Heart right ventricle (tissue), 16 donors: ENCODE measurements at places on chromosomes 4 and X. TPM values are rescaled to one million over a fixed set of nuclear protein-coding genes. Genes with fewer than 3 reads are reported as not detected.
A peak's percentile ranks its signal among the peaks of the same experiment; 100 is the strongest.

- no peaks in the 10 kb centered on the region for H3K36me3 ChIP-seq
- H3K4me3 ChIP-seq: no peak overlapping the region
- H3K4me1 ChIP-seq: peaks cover 56% of the 10 kb centered on the region
- H3K27ac ChIP-seq: no peak overlapping the region
These were observed 52.9 kb upstream of the LIMCH1 start for GRCh38 chr4:41485041-41485440.

The MTCP1 gene
- 38.3 TPM for total RNA-seq

DNA sequence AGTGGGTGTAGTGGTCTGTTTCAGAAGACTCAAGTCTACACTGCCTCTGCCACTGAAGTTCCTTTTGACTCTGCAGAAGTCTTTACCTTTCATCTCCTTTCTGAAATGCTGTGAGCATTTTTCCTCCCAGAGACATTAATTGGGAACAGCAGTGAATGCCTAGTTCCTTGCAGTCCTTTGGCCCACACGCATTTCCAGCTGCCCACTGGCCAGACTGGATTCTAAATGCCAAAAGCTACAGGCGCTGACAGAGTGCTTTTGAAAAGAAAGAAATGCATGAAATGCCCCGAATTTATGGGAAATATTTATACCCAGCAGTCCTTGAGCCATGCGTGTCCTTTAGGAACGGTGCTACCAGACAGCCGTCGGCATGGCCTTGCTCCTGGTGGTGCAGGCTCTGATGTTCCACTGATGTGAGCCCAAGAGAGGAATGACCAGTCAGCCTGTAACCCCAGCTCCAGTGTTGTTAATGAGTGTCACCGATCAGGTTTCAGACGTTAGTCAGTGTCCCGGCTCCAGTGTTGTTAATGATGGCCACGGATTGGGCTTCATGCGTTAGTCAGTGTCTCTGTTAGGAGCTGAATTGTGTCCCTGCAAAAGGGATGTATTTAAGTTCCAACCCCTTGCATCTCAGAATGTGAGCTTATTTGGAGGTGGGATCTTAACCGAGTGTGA lies 132.6 kb downstream of the TBL1X start:
- DNase-seq: no peak
- no peak overlapping the region for H3K4me3 ChIP-seq
- H3K4me1 ChIP-seq: no peaks in the 10 kb centered on the region
- H3K27ac ChIP-seq: no peak overlapping the region

The SH2D1A gene
- 0.13 TPM for total RNA-seq

The TLR8 gene
- 6.9 TPM for total RNA-seq

DNA sequence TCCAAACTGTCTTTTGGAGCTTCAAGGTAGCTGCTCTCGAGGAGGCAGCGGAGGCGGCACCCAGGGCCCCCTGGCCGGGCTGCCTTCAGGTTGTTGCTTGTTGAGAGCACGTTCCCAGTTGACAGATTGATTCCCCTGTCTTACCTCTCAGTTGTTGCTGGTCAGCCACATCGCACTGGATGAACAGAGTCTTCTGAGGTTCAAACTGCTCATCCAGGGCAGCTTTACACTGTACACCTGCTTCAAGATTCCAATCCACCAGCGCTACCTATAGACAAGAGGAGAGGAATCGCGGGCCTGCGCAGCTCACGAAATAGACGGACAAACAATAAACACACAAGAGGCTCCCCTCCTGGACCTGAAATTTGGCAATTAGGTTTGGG lies 497 bp downstream of the HPGD start:
- peak overlapping the region; percentile 61 for H3K4me3 ChIP-seq
- peaks cover 19% of the 10 kb centered on the region for H3K4me1 ChIP-seq
- H3K36me3 ChIP-seq: no peaks in the 10 kb centered on the region
- H3K27me3 ChIP-seq: peaks cover 51% of the 10 kb centered on the region
- DNase-seq: no peak

GRCh38 chr4:173508386-173509035 lies 21.5 kb downstream of the HAND2 start:
- no peaks in the 10 kb centered on the region for H3K4me1 ChIP-seq
- peak overlapping the region; percentile 25 for H3K4me3 ChIP-seq
- no peaks in the 10 kb centered on the region for H3K36me3 ChIP-seq
- H3K27ac ChIP-seq: peak overlapping the region; percentile 91
- DNase-seq: no peak

DNA sequence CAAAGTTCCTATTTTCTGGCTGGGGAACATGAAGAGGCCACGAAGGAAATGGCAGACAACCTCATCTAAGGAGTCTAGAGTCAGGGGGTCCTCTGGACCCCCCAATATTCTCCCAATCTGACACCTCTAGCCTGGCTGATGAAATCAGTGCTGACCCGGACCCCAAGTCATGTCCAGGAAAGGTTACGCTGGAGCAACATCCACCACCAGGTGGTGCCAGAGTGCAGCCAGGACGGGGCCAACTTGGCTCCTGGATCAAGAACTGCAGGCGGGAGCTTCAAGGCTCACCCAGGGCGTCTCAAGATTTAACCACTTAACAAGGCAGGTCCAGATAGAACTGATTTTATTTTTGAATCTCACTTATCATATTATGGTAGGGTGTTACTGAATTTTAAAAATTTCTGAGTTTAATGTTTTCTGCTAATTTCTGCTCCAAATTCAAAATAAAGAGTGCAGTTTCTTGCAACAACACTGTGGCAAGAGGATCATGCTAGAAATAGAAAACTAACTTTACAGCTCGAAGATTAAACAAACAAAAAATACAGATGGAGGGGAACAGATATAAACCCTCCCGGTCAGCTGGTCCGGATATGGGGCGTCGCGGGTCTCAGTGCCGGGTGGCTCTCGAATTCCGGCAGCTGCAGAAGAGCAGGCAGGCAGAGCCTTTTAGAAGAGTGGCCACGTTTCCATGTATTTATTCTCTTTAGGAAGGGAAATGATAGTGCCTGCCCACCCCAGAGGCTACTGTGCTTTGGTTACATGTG lies 135.5 kb downstream of the AFAP1 start:
- DNase-seq: peak; percentile 84
- no peaks in the 10 kb centered on the region for H3K27me3 ChIP-seq
- H3K4me3 ChIP-seq: no peak overlapping the region
- peaks cover 22% of the 10 kb centered on the region for H3K4me1 ChIP-seq

The TRIM60 gene
- not detected for total RNA-seq

The CT45A3 gene
- not detected for total RNA-seq

- H3K36me3 ChIP-seq: no peaks in the 10 kb centered on the region
- peaks cover 53% of the 10 kb centered on the region for H3K4me1 ChIP-seq
- DNase-seq: no peak
- no peaks in the 10 kb centered on the region for H3K27me3 ChIP-seq
- no peak overlapping the region for H3K27ac ChIP-seq
These were observed 67.2 kb downstream of the RPS3A start for GRCh38 chr4:151166636-151167035.

- H3K27me3 ChIP-seq: no peaks in the 10 kb centered on the region
- H3K4me1 ChIP-seq: peaks cover 5% of the 10 kb centered on the region
- H3K27ac ChIP-seq: no peak overlapping the region
- H3K4me3 ChIP-seq: no peak overlapping the region
These were observed 18.8 kb downstream of the IL3RA start for GRCh38 chrX:1355131-1356046.

The VCX2 gene
- total RNA-seq: not detected

DNA sequence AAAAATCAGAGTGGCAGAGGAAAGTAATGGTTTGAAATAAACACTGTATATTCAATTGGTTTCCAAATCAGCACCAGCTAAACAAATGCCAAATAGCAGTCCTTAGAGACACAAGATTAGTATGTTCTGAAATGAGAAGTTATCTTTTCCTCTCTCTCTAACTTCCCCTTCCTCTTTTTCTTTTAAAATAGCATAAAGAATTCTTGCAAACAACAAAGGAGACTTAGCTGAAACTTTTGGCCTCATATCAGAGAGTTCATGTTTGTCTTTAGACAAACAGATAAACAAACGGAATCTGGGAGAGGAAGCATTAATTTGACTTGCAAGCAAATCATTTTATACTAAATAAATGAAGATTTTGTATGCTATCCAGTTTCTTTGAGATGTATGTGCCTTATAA lies 399.0 kb downstream of the GBA3 start:
- no peak overlapping the region for H3K4me3 ChIP-seq
- no peaks in the 10 kb centered on the region for H3K4me1 ChIP-seq
- H3K36me3 ChIP-seq: no peaks in the 10 kb centered on the region

The IL2RG gene
- 0.57 TPM for total RNA-seq

DNA sequence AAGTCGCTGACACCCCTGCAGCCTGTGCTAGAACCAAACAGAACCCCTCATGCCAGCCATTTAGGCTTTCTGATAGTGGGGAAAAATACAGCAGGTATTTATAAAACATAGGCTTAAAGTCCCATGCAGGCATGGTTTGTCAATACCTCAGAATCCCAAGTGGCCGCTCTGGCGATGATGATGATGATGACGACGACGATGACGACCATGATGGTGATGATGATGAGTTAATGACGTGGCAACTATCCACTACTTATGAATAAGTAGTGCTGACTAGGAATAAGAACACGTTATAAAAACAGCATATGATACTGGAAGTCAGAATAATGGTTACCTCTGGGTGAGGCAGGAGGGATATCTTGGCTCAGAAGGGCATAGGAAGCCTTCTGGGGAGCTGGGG lies 18.0 kb downstream of the CCDC149 start:
- DNase-seq: no peak
- no peaks in the 10 kb centered on the region for H3K4me1 ChIP-seq
- H3K27ac ChIP-seq: no peak overlapping the region

DNA sequence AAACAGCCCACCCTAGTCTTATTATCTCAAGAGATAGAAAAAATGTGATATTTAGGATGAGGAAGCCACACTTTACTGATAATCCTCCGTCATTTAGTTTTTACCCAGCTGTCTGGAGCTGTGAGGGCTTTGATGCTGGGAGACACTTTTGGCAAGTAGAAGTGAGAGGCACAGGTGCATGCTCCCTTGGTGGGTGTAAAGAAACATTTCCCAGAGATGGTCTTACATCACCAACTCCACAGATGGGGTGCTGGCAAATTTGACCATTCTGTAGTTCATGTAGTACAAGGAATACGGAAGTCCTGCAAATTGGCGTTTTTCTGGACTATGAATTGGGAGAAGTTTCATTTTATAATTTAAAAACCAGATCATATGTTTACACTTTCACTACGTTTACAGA lies 28.5 kb downstream of the TRIM61 start:
- H3K4me1 ChIP-seq: no peaks in the 10 kb centered on the region
- no peaks in the 10 kb centered on the region for H3K36me3 ChIP-seq
- H3K27me3 ChIP-seq: no peaks in the 10 kb centered on the region
- no peak overlapping the region for H3K4me3 ChIP-seq

DNA sequence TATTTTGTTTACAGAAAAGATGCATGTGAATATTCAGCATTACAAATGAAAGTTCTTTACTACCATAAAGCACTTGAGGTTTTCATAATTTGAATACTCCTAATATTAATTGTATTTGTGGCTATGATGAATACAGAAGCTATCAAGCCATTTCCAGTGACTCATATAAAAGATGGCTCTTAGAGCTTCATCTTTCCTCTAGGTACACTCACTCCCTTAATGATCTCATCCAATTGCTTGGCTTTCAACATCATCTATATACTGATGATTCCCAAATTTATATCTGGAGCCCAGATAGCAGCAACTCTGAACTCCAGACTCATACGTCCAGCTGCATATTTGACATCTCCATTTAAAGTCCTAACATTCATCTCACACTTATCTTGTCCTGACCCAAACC lies 183.4 kb upstream of the FAM241A start:
- no peaks in the 10 kb centered on the region for H3K27me3 ChIP-seq
- H3K27ac ChIP-seq: no peak overlapping the region
- H3K36me3 ChIP-seq: no peaks in the 10 kb centered on the region
- no peak for DNase-seq
- no peaks in the 10 kb centered on the region for H3K4me1 ChIP-seq

The PDLIM3 gene
- total RNA-seq: 300 TPM

The GATB gene
- total RNA-seq: 79.0 TPM

DNA sequence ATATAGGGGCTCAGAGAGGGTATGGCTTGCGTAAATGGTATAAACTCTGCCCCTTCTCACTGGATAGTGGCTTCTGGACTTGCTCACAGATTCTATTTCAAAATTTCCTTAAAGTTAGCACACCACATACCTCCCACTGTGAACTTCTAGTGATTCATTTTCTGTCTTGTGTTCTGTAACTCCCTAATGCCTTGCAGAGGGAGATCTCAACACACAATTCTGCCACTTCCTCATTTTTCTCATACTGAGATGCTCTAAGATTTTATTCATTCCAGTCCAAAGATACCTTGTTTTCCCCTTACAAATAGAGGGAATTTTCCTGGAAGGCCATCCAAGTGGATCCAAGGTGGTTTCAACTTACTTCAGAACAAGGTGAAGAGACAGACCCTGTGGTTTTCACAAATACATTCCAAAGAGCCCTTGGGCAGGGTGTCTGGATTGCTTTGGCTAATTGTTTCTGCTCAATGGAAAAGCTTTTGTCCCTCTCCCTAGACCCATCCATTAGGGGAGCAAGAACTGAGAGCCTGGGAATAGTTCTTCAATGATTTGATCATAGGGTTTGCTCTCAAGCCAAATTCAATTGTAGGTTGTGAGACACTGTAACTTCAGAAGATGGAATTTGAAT lies 52.1 kb upstream of the CAPN6 start:
- H3K27ac ChIP-seq: no peak overlapping the region
- DNase-seq: no peak
- no peak overlapping the region for H3K4me3 ChIP-seq
- H3K27me3 ChIP-seq: no peaks in the 10 kb centered on the region

- H3K4me1 ChIP-seq: no peaks in the 10 kb centered on the region
- no peak overlapping the region for H3K27ac ChIP-seq
- no peaks in the 10 kb centered on the region for H3K27me3 ChIP-seq
- H3K36me3 ChIP-seq: no peaks in the 10 kb centered on the region
These were observed 24.3 kb upstream of the TEX13C start for GRCh38 chrX:125295337-125295736.

GRCh38 chr4:2792711-2793585 lies at the start of gene SH3BP2:
Gene SH3BP2, plus strand, starts transcription at chr4:2793085. Its CDS starts 27,533 bp downstream, at chr4:2820618.
- peak within 1 kb of the TSS; percentile 78 for H3K4me3 ChIP-seq
- no peaks in the 10 kb centered on the region for H3K27me3 ChIP-seq
- peak; percentile 93 for DNase-seq
- H3K27ac ChIP-seq: peak within 1 kb of the TSS; percentile 93

DNA sequence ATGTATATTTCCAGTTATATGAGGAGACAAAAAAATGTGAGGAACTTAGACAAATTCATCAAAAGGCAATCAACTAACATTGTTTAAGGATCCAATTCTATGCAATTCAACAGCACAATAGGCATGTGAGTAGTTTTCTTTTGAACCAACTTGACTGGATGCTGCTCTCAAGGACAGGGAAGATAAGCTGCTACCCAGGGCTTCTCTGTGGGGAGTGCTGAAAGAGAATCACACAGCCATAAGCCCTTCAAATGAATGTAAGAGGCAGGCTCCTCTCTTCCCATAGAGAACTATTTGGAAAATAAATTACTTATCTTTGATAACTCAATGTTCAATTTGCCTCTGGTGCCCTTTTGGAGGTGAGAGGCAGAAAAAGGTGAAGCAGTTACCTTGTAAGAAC lies 1413.6 kb downstream of the PCDH7 start:
- H3K4me3 ChIP-seq: no peak overlapping the region
- H3K27ac ChIP-seq: no peak overlapping the region
- no peak for DNase-seq
- H3K27me3 ChIP-seq: no peaks in the 10 kb centered on the region
- no peaks in the 10 kb centered on the region for H3K36me3 ChIP-seq
- no peaks in the 10 kb centered on the region for H3K4me1 ChIP-seq

GRCh38 chrX:70422851-70423341 lies at the start of gene GDPD2:
Gene GDPD2, plus strand, starts transcription at chrX:70423314. Its CDS starts 1,671 bp downstream, at chrX:70424985.
- H3K4me1 ChIP-seq: no peaks in the 10 kb centered on the region
- no peaks in the 10 kb centered on the region for H3K36me3 ChIP-seq
- no peak within 1 kb of the TSS for H3K4me3 ChIP-seq
- no peak for DNase-seq
- H3K27me3 ChIP-seq: no peaks in the 10 kb centered on the region
- H3K27ac ChIP-seq: no peak within 1 kb of the TSS

The FGF5 gene
- 0.32 TPM for total RNA-seq

The GLRB gene
- total RNA-seq: 7.2 TPM

The SPANXN3 gene
- total RNA-seq: not detected
